ENCODE measurements at places on chromosomes 12 and 14. TPM values are rescaled to one million over a fixed set of nuclear protein-coding genes. Genes with fewer than 3 reads are reported as not detected.

DNA sequence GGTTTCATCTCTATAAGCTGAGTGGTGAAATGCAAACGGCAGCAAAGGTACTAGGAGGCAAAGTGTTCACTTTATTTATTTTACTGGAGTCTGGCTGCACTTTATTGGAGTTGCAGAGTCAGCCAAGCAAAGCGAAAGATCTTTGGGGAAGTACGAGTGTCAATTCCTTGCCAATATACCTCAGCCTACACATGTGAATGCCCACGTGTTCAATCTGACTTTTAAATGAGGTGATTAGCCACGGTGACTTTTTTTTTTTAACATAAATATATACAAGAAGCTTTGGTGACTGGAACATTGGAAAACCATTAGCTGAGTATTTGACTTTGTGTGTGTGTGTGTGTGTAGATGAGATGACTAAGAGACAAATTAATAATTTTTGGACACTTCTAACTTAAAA is 178.8 kb downstream of the NTS start:
- no peak for DNase-seq

VEZT gene
- total RNA-seq, result 114 TPM

- peak; percentile 89 for DNase-seq
Measured at GRCh38 chr12:112409064-112409905, at the start of gene RPL6. TSS of gene RPL6 (minus strand) at chr12:112409605. CDS start at chr12:112408656, 949 bp downstream.

DNA sequence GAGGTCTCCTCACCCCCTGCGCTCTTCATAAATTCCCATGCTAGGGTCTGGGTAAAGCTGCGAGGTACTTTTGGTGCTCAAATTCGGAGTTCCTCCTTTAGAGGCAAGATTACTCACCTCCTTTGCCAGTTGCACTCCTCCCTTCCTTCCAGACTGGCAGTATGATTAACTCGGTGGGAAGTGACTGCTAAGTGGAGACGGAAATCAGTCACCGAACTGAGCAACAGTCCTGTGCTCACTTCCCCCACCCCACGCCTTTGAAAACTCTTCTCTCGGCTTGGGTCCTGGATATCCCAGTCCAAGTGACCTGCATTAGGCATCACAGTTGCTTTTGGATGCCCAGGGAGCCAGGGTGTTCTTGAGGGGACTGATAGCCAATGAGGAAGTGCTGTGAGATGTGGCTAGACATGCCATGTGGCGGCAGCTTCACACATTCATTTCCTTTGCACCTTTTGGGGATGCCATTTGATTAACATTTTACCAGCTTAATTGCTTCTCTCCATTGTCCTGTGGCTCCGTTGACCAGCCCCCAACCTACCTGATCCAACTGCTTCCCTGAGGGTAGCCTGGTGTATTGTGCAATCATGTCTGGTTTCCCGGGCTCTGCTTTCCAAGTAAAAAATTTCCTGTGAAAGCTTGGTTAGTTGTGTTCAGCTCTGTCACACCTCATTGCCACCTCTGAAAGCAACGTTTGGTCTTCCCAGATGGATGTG is 840 bp downstream of the PNP start:
- peak; percentile 73 for DNase-seq

GRCh38 chr12:93979189-93979588 is 169.2 kb upstream of the PLXNC1 start:
- no peak for DNase-seq

TRMT61A gene
- total RNA-seq, result 22.1 TPM

- no peak for DNase-seq
Measured at GRCh38 chr12:99767809-99768208, 120.3 kb downstream of the GARIN6 start.

ZFP36L1 gene
- total RNA-seq, result 252 TPM
